ENCODE measurements at places on chromosomes 7 and 10.
A peak's percentile ranks its signal among the peaks of the same experiment; 100 is the strongest.

DNA sequence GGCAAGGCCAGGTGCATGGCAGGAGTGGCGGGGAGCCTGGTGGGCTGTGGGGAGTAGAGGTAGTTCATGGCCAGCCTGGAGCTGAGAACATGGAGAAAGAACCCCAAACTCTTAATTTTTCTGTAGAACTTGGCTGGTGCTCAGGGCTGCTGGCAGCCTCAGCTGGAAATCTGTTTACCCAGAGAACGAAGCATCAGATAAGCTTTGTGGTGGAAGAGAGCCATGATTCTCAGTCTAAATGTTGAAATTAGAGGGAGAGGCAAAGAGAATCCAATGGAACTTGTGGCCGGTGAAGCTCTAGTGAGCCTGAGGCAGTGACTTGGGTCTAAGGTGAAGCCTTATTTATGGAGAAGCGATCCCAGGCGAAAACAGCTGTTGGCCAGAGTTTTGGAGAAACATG is 126.4 kb downstream of the CCDC3 start:
- no peak for DNase-seq

- no peak for DNase-seq
These were observed 142.3 kb downstream of the KAT6B start for GRCh38 chr10:74968667-74969061.

DNA sequence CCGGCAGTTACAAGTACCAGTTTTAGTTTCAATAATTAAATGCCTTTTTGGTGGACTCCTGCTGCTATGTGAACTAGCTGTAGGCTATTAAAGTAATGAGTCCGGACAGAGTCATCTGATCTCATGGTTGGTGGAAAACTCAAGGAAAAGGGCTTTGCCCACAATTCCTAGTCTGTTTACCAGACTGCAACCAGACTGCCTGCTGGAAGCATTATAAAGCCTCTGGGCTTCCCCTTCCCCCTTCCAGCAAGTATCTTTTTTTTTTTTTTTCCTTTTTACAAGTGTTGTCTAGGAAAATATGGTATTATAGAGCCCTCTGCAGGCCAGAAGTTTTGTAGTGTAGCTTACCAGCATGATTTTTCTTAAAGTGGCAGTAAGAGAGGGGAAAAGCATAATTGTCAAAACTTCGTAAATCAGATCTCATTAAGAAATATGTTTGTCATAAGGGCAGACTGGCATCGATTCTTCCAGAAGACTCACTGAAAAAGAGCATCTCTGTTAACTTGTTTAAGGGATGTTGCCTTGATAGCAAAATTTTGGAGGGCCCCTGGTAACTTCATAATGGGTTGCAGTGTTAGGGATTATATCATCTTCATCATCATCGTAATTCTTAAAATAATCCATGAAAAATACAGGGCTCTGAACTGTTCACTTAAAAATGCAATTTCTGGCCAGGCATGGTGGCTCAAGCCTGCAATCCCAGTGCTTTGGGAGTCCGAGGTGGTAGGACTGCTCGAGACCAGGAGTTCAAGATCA is 181.3 kb downstream of the TAX1BP1 start:
- no peak for DNase-seq

GRCh38 chr10:102001435-102002068 is 54.4 kb downstream of the ARMH3 start:
- DNase-seq, result no peak

- DNase-seq, result no peak
These were observed 207.9 kb upstream of the MYO3A start for GRCh38 chr10:25725917-25726716.

DNA sequence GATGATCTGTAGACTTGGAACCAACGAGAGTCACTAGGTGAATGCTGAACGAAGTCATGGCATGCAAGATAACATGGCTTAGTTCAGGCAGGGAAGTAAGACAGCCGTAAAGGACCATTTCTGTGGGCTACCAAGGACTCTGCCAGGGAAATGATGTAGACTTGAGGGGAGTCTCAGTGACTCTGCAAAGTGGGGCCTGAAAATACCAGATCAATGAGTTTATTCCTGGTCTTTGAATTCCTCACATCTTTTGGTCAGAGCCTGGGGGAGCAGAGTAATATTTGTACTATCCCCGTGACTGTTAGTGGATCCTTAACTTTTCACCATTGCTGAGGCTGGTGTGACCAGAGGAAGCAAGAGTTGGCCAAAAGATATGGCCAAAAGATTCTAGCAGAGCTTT is 60.7 kb upstream of the INHBA start:
- no peak for DNase-seq

DNA sequence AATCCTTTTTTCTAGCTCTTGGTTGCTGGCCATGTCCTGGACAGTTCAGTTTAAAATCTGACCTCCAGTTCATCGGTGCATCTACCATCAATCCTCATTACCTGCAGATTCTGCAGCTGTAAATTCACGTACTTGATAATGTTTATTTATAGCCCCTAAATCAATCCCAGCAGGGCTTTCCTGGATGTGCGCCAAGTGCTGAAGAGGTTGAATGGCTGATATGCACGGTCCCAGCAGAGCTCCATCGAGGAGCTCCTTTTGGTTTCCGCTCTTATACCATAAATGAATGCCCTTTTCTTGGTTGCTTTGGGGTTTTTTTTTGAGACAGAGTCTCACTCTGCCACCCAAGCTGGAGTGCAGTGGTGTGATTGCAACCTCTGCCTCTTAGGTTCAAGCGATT is 91.2 kb upstream of the CCZ1B start:
- no peak for DNase-seq

GRCh38 chr7:140562926-140563481 is 77.6 kb downstream of the DENND2A start:
- no peak for DNase-seq

GRCh38 chr7:55588976-55589604 is 16.8 kb upstream of the VOPP1 start:
- DNase-seq, result no peak

DNA sequence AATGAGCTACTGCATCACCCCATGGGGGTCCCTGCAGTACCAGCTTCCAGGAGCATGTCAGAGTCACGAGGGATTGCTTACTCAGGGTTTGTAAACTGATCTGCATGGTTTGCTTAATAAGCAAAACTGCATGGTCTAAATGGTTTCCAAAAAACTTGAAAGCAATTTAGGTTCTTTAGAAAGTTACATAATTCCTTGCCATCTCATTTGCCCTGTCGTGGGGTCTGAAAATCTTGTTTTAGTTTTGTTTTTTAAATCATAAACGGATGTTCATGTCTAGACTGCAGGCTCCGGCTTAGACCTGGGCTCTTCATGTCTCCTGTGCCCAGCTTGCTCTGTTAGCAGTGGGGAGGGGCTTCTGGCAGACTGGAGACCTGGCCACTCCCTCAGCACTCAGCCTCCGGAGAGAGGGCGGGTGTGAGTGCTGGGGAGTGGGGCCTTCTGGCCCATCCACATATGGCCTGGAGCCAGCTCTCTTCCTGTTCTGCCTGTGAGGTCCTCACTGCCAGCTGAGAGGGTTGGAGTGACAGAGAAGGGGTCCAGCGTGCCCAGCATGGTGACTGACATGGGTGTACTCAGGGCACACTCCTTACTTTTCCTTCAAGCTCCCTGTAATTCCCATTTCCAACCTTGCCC is 17.5 kb downstream of the PRF1 start:
- no peak for DNase-seq

GRCh38 chr10:95445837-95446486 is 115.2 kb downstream of the SORBS1 start:
- no peak for DNase-seq

- DNase-seq, result no peak
These were observed 103.9 kb upstream of the KCTD7 start for GRCh38 chr7:66524738-66525137.

DNA sequence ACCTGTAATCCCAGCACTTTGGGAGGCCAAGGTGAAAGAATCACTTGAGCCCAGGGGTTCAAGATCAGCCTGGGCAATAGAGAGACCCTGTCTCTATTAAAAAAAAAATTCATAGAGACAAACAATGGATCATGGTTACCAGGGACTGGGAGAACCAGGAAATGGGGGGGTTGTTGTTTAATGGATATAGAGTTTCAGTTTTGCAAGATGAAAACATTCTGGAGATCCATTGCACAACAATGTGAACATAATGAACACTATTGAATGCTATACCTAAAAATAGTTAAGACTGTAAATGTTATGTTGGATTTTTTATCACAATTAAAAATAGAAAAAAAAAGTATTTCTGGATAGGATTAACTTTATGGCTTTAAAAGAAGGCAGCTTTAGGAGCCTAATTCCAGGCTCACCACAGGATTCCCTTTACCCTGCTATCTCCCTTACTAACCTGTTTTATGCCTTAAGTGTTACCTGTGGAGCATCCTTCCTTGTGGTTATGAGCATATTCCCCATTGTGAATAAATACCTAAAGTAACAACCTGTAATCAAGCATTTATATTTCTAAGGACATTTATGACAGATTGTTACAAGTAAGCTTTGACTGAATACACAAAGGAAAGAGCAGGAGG is 45.1 kb upstream of the SGCE start:
- no peak for DNase-seq

DNA sequence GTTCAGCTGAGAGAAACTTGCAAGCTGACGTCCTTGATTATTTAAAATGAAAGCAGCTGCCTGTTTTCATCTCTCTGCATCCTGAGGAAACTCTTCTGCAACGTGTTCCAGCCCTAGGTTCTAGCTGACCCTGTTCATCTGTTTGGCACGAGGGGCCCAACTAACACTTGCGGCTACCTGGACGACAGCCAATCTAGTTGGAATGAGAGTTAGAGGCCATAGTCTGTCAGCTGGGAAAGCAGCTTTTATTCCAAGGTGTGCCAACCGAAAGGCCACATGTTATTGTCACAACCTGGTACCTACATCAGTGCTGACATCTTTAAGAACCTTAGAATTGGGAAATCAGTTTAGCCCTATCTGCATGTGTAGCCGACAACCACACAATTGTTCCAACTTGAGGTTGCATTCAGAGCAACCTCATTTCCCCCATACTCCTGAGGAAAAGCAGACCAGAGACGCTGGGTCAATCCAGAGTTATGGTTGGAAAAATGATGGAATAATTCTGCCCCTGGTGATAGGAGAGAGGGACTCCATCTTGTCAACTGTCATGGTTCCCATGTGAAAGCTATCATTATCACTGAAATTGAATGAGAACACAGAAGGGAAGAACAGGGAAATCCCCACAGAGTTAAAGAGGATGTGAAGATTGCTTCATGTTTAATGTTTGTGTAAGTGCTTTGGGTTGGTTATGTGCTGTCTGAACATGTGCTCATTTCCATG is 121.6 kb downstream of the EGFR start:
- no peak for DNase-seq

DNA sequence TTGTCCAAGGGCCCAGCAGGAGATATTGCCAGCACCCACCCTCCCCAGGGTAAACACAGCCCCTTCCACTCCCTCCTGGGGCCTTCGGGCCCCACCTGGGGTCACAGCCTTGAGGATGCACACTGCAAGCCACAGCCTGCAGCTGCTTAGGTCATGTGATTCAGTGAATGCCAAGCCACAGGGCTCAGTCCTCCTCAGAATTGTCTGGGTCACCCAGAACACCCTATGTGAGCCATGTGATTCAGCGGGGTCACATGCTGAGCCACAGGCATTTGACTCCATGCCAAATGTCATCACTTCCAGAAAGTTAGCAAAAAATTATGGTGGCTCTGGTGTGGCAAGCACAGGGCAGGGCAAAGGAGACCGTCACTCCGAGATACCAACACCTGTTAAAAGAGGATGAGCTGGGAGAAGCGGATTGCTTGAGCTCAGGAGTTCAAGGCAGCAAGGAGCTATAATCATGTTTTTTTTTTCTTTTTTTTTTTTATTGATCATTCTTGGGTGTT is 17.2 kb upstream of the PSAP start:
- DNase-seq, result peak; percentile 74

DNA sequence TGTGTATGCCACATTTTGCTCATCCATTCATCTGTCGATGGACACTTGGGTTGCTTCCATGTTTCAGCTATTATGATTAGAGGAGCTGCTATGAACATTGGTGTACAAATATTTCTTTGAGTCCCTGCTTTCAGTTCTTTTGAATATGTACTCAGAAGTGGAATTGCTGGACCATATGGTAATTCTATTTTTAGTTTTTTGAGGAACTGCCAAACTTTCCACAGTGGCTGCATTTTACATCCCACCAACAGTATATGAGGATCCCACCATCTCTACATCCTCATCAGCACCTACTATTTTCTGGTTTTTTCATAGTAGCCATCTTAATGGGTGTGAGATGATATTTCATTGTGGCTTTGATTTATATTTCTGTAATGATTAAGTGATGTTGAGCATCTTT is 44.7 kb upstream of the ZMIZ2 start:
- no peak for DNase-seq

DNA sequence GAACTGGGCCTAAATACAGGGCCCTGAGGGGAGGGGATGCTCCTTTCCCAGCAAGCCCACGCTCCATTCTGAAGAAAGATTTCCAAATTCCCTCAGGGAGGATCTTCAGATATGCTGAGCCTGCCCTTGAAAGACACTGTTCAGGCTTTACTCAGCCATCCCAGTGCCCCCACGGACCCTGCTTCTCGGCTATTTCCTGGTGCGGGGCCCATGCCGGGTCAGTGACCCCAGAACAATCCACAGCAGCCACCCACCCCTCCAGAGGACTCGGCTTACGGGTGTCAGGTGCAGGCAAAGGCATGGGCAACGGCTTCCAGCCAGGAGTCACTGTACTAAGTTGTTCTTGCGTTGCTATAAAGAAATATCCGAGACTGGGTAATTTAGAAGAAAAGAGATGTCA is 137.1 kb downstream of the OAT start:
- DNase-seq, result no peak

- DNase-seq, result no peak
These were observed 6.5 kb downstream of the DOCK4 start for GRCh38 chr7:112199672-112200071.

GRCh38 chr10:46555366-46555712 is 1.1 kb downstream of the GPRIN2 start:
- no peak for DNase-seq

DNA sequence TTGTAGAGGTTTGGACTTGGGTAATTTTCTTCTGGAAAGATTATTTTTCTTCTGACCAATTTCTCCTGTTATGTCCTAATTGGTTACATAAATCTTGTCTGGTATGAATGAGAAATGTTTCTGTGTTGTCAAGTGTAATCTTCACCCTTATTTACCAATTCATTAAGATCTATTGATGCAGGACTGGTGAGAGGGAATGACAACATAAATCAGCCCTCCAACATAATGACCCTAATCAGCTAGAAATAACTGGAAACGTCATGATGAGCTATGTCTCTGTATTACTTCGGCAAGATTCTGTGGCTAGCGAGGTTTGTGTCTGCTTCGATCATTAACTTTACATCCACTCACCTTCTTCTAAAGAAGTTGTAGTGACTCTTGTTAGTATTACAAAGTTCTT is 3.5 kb downstream of the FOXP2 start:
- no peak for DNase-seq

GRCh38 chr10:87887146-87887545 is 23.7 kb downstream of the PTEN start:
- DNase-seq, result no peak
